ENCODE measurements at places on chromosomes 16 and 17.

DNA sequence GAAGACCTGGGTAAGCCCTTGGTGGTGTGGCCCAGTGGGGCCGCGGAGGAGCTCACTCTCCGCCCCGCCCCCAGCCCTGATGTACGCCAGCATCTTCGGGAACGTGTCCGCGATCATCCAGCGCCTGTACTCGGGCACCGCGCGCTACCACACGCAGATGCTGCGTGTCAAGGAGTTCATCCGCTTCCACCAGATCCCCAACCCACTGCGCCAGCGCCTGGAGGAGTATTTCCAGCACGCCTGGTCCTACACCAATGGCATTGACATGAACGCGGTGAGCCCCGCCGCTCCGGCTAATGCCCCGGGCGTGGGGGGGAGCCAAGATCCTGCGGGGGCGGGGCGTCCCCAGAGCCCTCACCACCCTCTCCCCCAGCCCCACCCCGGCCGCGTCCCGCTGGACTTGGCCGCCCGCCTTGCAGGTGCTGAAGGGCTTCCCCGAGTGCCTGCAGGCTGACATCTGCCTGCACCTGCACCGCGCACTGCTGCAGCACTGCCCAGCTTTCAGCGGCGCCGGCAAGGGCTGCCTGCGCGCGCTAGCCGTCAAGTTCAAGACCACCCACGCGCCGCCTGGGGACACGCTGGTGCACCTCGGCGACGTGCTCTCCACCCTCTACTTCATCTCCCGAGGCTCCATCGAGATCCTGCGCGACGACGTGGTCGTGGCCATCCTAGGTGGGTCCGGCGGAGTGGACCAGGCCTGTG is 12.1 kb upstream of the DCAF7 start:
- DNase-seq: peak; percentile 58

DNA sequence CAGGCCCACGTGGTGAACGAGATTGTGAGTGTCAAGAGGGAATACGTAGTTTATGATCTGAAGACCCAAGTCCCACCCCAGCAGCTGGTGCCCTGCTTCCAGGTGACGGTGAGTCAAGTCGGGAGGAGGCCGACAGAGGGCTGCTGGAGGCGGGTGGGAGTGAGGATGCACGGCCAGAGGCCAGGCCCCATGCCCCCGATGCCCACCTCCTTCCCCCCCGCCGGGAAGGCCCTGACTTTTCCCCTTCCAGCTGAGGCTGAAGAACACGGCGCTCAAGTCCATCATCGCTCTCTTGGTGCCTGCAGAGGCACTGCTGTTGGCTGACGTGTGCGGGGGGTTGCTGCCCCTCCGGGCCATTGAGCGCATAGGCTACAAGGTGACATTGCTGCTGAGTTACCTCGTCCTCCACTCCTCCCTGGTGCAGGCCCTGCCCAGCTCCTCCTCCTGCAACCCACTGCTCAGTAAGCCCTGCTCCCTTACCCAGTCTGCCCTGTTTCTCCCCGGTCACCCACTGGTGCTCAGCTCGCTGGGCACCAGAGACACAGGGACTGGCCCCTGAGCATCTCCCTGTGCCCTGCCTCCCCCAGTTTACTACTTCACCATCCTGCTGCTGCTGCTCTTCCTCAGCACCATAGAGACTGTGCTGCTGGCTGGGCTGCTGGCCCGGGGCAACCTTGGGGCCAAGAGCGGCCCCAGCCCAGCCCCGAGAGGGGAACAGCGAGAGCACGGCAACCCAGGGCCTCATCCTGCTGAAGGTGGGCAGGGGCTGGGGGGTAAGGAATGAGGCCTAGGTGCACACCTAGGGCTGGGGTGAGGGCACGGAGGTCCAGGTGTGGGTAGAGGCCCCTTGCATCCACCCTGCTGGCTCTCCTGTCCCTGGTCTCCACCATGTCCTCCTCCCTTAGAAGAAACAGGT is 2.6 kb downstream of the ZACN start:
- no peak for DNase-seq

DNA sequence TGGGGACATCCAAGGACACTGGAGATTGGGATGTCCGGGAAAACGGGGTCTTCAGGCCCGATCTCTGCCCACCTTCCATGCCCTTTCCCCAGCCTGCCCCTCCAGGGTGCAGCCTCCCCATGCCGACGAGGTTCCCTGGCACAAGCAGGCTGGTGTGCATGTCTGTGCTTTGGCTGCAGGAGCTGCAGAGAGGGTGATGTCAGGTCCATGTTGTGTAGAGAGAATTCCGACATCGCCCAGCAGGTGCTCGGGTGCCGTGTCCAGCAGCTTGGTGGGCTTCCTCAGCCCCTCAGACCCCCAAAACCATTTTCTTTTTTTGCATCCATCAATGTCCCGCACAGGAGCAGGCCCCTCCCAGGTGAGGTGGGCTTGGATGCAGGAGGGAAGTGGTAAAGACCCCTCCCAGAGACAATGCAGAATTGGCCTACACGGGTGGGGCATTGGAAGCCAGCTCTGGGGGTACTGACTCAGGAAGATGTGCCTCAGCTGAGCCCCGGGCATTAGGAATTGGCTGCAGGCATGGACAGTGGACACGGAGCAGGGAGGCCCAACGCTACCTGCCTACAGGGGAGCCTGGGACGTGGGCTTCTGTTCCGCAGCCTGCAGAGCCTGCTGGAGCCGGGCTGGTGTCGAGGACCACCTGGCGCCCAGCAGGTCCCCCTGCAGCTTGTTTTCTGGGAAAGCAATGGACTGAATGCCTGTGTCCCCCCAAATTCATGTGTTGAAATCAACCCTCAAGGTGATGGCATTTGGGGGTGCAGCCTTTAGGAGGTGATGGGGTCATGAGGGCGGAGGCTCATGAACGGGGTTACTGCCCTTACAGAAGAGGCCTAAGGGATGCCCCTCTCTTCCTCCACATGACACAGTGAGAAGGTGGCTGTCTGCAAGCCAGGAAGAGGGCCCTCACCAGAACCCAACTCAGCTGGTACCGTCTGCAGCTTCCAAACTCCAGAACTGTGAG is 97.5 kb downstream of the METRNL start:
- no peak for DNase-seq

DNA sequence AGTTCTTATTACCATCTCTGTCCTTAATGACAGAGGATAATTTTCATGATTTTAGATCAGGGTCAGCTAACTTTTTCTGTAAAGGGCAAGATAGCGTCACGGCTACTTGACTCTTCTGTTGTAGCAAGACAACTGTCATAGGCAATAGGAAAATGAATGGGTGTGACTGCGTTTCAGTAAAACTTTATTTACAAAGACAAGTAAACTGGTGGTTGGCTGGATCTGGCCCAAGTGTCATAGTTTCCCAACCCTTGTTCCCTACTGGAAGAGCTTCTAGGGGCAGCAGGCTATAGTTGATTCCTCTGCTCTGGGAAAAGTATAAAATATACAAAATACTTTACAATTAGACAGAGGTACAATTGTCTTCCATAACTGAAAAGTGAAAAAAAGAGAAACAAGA is 50.6 kb upstream of the VPS4A start:
- DNase-seq: no peak

DNA sequence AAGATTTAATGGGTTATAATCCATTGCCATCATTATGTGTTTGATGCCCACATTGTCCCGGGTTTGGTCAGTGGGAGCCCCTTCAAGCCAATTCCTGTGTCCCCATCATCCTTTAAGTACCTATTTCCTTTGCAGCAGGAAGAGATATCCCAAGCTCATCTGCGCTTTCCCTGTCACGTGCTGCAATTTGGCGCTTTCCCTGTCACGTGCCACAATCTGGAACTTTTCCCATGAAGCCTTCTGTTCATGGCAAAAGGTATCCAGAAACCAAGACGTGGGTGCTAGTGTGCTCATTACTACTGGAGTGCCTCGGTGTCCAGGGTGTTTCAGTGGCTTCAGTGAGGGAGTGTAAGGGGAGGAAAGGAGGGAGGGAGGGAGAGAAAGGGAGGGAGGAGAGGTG is 168.5 kb downstream of the NPIPB11 start:
- DNase-seq: no peak

GRCh38 chr16:929227-930073 is 41.3 kb downstream of the LMF1 start:
- DNase-seq: no peak

- DNase-seq: no peak
Measured at GRCh38 chr16:20302389-20302788, 24.9 kb downstream of the GP2 start.

GRCh38 chr17:81287741-81288430 is 7.2 kb downstream of the SLC38A10 start:
- DNase-seq: no peak

GRCh38 chr16:53042235-53042701 is 10.4 kb downstream of the CHD9NB start:
- DNase-seq: no peak

GRCh38 chr17:75979705-75980187 is 706 bp downstream of the TEN1 start:
- no peak for DNase-seq

GRCh38 chr16:67419502-67419901 is 3.2 kb upstream of the ZDHHC1 start:
- no peak for DNase-seq

DNA sequence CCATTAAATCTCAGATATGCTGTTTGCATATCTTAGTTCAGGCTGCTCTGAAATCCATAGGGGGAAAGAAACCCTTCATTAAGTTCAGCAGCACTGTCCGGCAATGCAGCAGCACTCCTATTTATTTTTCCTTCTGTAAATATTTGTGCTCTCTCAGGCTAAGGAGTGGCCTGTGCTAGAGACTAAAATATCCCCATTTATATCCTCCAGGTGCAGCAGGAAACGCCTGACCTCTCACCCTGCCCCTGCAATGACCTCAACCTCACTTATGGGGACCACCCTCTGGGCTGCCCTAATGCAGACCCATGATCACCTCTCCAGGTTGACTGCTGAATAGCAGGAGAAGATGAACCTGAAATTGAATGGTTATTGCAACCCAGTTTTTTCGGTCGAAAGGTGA is 165.0 kb upstream of the ELAC2 start:
- no peak for DNase-seq

DNA sequence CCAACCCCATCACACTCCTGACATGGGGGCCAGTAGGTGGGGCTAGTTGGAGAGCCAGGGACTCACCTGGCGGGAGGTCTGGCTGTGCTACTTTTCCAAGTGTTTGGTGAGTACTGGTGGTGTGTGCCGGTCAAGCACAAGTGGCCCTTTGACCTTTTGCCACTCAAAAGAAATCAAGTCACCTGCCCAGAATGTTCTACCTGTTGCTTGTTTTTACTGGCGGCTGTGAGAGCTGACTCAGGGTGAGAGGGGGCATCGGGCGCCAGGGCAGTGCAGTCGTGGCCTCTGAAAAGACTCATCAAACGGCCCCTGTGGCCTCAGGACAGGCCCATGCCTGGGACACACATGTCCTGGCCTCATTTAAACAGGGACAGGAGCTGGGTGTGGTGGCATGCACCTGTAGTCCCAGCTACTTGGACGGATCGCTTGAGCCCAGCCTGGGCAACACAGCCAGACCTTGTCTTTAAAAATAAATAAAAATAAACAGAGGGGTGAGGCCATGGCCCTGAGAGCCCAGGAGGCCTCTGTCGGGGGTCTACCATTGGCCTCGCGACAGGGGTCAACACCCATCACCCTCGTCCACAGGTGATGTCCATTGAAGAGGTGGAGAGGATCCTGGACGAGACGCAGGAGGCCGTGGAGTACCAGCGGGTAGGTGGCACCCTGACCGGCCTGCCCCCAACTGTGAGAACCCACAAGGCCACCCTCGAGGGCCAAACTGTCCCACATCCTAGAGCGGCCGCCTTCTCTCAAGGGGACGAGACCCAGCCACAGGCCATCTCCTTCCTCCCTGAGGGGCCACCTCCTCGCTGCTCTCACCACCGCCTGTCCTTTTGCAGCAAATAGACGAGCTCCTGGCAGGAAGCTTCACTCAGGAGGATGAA is 5.0 kb downstream of the CHMP6 start:
- DNase-seq: no peak

- DNase-seq: no peak
Measured at GRCh38 chr16:62638324-62638911, 602.2 kb upstream of the CDH8 start.

DNA sequence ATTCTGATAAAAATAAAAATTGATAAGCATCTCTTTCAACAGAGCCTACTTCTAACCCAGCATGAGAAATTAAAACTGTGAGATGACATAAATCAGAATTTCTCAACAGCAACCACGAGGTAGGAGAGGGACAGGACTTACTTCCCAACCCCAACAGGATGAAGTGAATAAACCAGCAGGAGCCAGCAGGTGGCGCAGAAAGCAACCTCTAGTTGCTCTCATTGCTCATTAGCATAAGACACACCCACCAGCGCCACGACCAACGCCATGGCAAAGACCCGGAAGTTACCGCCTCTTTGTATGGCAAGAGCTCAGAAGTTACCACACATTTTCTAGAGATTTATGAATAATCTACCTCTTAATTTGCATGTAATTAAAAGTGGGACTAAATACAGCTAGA is 189.4 kb upstream of the CDH8 start:
- peak; percentile 88 for DNase-seq

DNA sequence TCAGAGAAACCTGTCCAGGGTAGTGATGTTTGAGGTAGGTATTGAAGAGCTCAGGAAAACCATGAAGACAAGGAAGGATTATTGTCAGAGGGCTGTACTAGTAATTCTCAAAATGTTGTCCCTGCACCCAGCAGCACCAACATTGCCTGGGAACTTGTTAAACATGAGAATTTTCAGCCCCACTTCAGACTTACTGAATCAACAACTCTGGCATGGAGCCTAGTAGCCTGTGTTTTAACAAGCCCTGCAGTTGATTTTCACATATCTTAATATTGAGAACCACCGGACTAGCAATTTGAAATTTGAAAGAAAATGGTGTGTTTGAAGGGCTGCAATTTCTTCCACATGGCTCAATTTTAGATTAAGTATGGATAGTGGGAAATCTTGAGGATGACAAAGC is 2.8 kb upstream of the KIF2B start:
- no peak for DNase-seq

- DNase-seq: no peak
Measured at GRCh38 chr16:29736764-29737163, 9.0 kb downstream of the C16orf54 start.

GRCh38 chr17:46167826-46168569 is 25.2 kb downstream of the KANSL1 start:
- no peak for DNase-seq

GRCh38 chr16:85483424-85483823 is 129.7 kb upstream of the GSE1 start:
- no peak for DNase-seq

- peak; percentile 75 for DNase-seq
Measured at GRCh38 chr17:6831661-6832263, at the start of gene TEKT1. Gene TEKT1, minus strand, starts transcription at chr17:6831729. Its CDS starts 1,353 bp downstream, at chr17:6830376.

GRCh38 chr17:35293151-35293847 is 50.4 kb downstream of the SLFN5 start:
- DNase-seq: no peak

GRCh38 chr16:35431829-35432663 is 1972.6 kb downstream of the TP53TG3F start:
- no peak for DNase-seq
